CD4-positive, alpha-beta T cell treated with Interleukin-15 for 4 hours (primary cell): ENCODE measurements at places on chromosomes 4 and X.
A peak's percentile ranks its signal among the peaks of the same experiment; 100 is the strongest.

DNA sequence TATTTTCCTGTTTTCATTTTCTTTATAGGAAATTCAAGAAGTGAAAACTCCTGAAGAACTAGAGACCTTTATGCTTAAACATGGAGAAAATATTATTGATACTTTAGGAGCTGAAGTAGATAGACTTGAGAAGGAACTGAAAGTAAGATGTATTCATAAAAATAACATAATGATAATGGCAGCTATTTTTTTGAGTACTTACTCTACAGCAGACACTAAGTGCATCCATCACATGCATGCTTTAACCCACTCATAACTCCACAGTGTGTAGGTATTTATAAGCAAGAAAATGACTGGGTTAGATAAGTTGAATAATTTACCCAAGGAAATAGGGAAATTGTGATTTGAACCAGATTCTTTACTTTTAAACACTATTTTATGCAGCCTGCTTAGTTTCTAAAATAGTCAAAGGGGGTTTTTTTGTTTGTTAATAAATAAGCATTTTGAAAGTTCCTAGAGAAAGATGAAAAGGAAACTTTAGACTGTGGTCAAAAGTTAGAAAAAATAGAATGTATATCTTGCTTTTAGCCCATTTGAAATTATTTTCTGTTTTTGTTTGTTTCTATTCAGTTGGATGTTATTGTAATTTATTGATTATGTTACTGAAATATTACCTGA is 74.2 kb downstream of the BEND4 start:
- DNase-seq, result no peak

DNA sequence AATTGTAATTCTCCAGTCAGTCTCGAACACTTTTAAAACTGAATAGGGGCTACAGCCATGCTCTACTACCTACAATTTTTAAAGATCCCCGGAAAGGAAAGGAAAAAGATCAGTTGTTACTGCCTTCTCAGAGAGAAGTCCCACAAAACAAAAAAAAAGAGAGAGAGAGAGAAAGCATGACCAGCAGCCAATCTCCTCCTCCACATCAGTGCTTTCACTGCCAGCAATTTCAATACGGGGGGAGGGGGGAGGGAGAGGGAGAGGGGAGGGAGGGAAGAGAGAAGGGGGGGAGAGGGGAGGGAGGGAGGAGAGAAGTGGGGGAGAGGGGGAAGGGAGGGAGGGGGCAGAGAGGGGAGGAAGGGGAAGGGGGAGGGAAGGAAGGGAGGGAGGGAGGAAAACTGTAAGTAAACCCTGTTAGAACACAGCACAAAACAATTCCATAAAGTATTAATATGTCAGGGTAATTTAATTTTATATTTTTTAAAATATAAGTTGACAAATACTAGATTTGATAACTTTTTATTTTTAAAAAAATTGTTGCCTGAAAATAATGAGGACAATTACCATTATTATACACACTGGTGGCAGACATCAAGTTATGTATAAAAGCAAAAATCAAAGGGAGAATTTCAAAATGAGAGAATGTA is 108.0 kb downstream of the LRBA start:
- no peak for DNase-seq

GRCh38 chrX:31934842-31935370 is 863.1 kb upstream of the FTHL17 start:
- no peak for DNase-seq

GRCh38 chr4:1843852-1844251 is 12.1 kb downstream of the LETM1 start:
- DNase-seq, result no peak

DNA sequence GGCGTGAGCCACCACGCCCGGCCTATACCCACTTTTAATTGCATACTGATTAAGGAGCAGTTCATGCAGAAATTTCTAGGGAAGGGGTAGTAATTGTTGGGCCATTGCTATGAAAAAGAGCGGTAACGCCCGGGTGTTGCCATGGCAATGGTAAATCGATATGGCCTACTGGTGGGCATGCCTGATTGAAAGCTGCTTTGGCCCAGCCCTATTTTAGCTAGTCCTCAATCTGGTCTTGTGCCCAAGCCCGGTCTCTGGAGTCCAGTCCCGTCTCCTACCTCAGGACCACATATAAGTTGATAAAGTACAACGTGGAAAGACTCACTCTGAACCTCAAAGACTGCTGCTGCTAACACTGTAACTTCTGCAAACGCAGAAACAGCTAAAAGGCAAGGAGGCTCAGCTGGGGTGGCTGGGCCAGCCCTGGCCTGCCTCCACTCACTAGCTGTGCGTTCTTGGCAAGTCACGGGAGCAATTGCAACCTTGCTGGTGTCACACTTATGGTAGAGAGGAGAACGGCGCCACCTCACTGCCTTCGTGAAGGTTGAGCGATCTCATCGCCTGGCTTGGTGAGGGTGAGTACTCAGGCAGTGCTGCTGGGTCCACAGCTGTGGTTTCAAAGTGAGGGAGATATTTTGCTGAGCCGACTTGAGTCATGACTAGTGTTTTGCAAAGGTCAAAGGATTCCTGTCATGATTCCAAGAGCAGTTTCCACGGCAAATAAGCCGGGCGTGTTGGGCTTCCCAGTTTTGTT is 57.0 kb upstream of the GRPEL1 start:
- DNase-seq, result no peak

DNA sequence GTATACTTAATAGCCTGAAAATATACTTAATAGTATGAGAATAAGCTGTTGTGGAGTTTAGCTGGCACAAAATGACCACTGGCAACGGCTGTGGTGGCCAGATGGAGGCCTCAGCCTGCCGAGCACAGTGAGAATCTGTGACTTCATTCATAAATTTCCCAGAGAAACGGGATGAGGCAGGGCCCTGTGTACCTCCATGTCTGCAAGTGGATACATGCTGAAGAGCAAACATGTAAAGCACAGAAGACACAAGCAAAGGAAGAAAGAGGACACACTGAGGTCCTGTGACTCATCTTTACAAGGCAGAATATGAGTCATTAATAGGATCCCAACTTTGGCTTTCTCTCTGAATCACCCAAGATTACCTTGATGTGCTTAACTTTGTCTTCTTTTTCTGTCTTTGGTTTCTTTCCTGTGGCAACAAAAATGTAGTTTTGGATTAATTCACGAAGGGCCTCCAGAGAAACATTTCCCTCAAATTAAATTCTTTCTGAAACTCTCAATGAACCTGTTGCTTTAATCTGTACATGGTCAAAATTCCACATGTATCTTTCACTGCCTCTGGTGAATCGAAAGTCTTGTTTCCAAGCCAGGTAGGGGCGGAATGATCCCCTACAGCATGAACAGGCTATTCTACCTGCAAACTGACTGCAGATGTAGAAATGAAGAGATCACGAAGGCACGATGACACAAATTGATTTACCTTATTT is 56.4 kb downstream of the IRF2 start:
- peak; percentile 75 for DNase-seq

- DNase-seq, result no peak
Measured at GRCh38 chrX:102129473-102129872, 4.0 kb downstream of the TCEAL2 start.

- DNase-seq, result no peak
Measured at GRCh38 chrX:112714357-112714918, 34.7 kb upstream of the LHFPL1 start.

DNA sequence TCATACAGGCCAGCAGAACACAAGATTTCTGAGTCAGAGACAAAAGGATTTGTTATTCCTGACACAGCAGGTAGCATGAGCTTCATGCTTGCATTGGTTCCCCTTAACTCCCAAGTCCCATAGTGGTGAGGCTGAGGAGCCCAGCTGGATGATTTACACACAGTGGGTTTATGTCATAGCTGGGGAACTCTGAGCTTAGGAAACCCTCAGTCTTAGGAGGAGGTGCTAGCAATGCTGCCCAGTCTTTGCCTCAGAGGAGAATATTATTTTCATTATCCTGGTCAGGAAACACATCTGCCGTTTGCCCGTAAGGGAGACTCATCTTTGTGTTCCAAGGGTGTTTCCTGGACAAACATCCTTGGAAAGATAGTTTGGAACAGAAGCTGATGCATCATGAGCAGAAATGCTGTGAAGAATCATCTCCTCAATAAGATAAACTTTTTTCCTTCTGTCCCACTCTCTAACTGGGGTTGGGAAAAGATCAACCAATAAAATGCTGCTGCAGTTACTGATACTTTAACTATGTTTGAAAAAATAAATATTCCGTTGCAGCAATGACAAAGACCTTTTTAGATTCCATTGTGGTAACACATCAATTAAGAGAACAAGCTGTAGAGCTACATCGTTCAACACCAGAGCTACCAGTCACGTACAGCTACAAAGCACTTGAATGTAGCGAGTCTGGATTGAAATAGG is 146.8 kb downstream of the DCLK2 start:
- DNase-seq, result no peak

GRCh38 chr4:43835869-43836268 is 612.7 kb downstream of the KCTD8 start:
- DNase-seq, result no peak

GRCh38 chr4:105116616-105117319 is 29.9 kb upstream of the TET2 start:
- DNase-seq, result no peak

DNA sequence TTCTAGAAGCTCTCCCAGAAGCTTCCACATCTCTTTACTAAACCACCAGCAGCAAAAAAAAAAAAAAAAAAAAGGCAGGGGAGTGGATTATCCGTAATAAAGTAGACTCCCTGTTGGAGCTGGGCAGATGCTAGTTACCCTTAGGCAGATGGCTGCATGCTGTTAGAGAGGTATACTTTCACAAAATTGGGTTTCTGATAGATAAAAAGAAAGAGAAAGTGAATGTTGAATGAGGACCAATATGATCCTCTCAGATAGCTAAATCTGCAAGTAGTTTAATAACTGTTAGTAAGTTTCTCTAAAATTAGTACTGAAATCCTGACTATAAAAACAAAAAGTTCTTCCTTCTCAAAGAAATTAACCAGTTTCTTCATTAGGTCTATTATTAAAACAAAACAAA is 195.4 kb downstream of the ANAPC10 start:
- DNase-seq, result no peak
